ENCODE measurements at places on chromosomes 7 and 10.

GRCh38 chr10:122225330-122225729 is 45.8 kb upstream of the BTBD16 start:
- DNase-seq: no peak

GRCh38 chr7:1954366-1955004 is 278.3 kb downstream of the MAD1L1 start:
- no peak for DNase-seq

- DNase-seq: no peak
Measured at GRCh38 chr10:106450966-106451365, 713.5 kb downstream of the SORCS1 start.

- DNase-seq: no peak
Measured at GRCh38 chr10:127148933-127149220, 47.5 kb downstream of the INSYN2A start.

All from stimulated activated CD4-positive, alpha-beta T cell treated with anti-CD3 and anti-CD28 coated beads, Interleukin-15, amount 100 ng/mL, for 48 hours (primary cell).